ENCODE measurements at places on chromosomes 7 and 10. TPM values are rescaled to one million over a fixed set of nuclear protein-coding genes. Genes with fewer than 3 reads are reported as not detected.

The SPRN gene
- total RNA-seq, result not detected

The BMPR1A gene
- 53.8 TPM for total RNA-seq

The PDZD7 gene
- 0.19 TPM for total RNA-seq

The C7orf57 gene
- not detected for total RNA-seq

The NOS3 gene
- 11.5 TPM for total RNA-seq

The DENND2A gene
- 13.4 TPM for total RNA-seq

The MMP21 gene
- total RNA-seq, result not detected

The CTBP2 gene
- 28.0 TPM for total RNA-seq

The SLC26A5 gene
- not detected for total RNA-seq

The GALNT17 gene
- total RNA-seq, result 59.3 TPM

The SPDYE5 gene
- not detected for total RNA-seq

The TMEM130 gene
- total RNA-seq, result not detected

The PCDH15 gene
- total RNA-seq, result 0.26 TPM

The MBL2 gene
- total RNA-seq, result not detected

All from heart right ventricle (tissue), 16 donors.